Osteocyte (in vitro differentiated cells): ENCODE measurements at places on chromosomes 5 and 9. TPM values are rescaled to one million over a fixed set of nuclear protein-coding genes. Genes with fewer than 3 reads are reported as not detected.

- peaks cover 37% of the 10 kb centered on the region for H3K36me3 ChIP-seq
- DNase-seq = no peak
- no peaks in the 10 kb centered on the region for H3K4me1 ChIP-seq
- H3K27me3 ChIP-seq = no peaks in the 10 kb centered on the region
These were observed 32.4 kb upstream of the C5orf24 start for GRCh38 chr5:134813407-134813806.

Gene PCA3
- not detected in 2 replicates for total RNA-seq

Gene FAM151B
- total RNA-seq = 4.9 and 5.9 TPM in 2 replicates

- H3K27me3 ChIP-seq = no peaks in the 10 kb centered on the region
- no peak overlapping the region for H3K4me3 ChIP-seq
- peaks cover 11% of the 10 kb centered on the region for H3K4me1 ChIP-seq
- H3K36me3 ChIP-seq = no peaks in the 10 kb centered on the region
- H3K27ac ChIP-seq = no peak overlapping the region
These were observed 54.0 kb downstream of the CCDC171 start for GRCh38 chr9:15606643-15607472.

- no peak overlapping the region for H3K27ac ChIP-seq
- H3K36me3 ChIP-seq = peaks cover 49% of the 10 kb centered on the region
- DNase-seq = no peak
- peaks cover 17% of the 10 kb centered on the region for H3K4me1 ChIP-seq
- no peak overlapping the region for H3K4me3 ChIP-seq
These were observed 30.9 kb upstream of the OR2K2 start for GRCh38 chr9:111360881-111361280.

DNA sequence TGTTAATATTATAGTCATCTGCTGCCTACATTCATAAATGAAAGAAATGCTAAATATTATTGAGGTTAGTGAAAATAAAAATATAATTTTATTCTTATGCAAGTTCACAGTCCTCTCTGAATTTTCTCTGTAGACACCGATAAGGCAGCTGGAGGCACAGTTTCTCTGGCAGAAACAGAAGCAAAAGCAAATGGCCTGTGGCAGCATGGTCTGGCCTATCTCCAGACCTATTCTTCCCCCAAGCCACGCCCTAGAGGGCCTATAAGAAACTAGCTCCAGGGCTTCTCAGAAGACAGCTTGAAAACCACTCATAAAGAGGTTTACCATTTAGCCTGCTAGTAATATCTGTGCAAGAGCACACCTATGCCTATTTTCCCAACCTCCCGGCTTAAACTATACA lies 28.4 kb downstream of the MRPS27 start:
- no peak overlapping the region for H3K27ac ChIP-seq

DNA sequence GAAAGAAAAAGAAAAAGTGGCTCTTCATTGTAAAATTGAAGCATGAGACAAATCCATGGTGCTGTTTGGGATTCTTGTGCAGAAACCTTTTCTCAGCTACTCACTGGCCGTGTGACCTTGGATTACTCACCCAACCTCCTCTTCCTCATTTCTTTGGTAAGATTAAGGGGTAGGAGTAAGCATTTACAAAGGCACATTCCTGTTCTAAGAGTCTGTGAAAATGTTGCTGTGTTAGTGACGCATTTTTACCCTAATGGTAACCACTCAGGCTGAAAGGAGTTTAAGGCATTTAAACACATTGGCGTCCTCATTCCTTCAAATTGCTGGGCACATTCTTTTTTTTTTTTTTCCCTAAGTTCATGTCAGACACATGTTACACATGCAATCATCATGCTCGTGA lies 4.3 kb downstream of the RAI14 start:
- H3K27me3 ChIP-seq = no peaks in the 10 kb centered on the region
- peaks cover 11% of the 10 kb centered on the region for H3K36me3 ChIP-seq
- no peak for DNase-seq
- no peak overlapping the region for H3K4me3 ChIP-seq
- H3K4me1 ChIP-seq = peaks cover 28% of the 10 kb centered on the region
- H3K27ac ChIP-seq = no peak overlapping the region

- H3K4me3 ChIP-seq = no peak overlapping the region
- no peak for DNase-seq
These were observed 78.9 kb upstream of the PAPPA start for GRCh38 chr9:116074658-116075057.

GRCh38 chr5:159912033-159912800 lies 4.1 kb upstream of the ADRA1B start:
- no peaks in the 10 kb centered on the region for H3K27me3 ChIP-seq
- H3K27ac ChIP-seq = peak overlapping the region; percentile 74
- no peaks in the 10 kb centered on the region for H3K36me3 ChIP-seq
- H3K4me3 ChIP-seq = no peak overlapping the region

DNA sequence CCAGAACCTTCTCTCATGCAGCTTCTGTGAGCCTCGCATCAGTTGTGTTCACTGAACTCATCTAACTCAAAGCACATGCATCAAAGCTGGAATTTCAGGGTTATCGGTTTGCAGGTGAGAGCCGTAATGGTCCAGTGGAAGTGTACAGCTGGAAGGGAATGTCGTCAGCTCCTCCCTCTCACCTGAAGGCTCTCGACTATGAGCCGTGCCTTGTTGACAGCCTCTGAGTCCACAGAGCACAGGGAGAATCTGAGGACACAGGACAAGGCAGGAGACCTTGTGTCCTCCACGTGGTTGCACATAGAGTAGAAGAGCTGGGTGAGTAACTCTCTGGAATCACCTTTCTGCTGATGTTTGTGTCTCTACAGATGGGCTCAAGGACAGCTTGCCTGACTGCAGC lies 38.8 kb downstream of the PROP1 start:
- no peak overlapping the region for H3K27ac ChIP-seq
- no peaks in the 10 kb centered on the region for H3K4me1 ChIP-seq
- no peaks in the 10 kb centered on the region for H3K36me3 ChIP-seq
- no peak for DNase-seq
- no peak overlapping the region for H3K4me3 ChIP-seq

Gene SLC6A19
- total RNA-seq = not detected in 2 replicates

GRCh38 chr5:168347368-168348083 lies 56.1 kb downstream of the WWC1 start:
- no peaks in the 10 kb centered on the region for H3K27me3 ChIP-seq
- no peak overlapping the region for H3K27ac ChIP-seq
- DNase-seq = no peak
- H3K4me1 ChIP-seq = no peaks in the 10 kb centered on the region
- no peaks in the 10 kb centered on the region for H3K36me3 ChIP-seq
- H3K4me3 ChIP-seq = no peak overlapping the region

GRCh38 chr5:134430001-134430569 lies 18.4 kb upstream of the CDKN2AIPNL start:
- no peak overlapping the region for H3K27ac ChIP-seq
- peaks cover 5% of the 10 kb centered on the region for H3K4me1 ChIP-seq
- no peak for DNase-seq
- H3K27me3 ChIP-seq = peaks cover 56% of the 10 kb centered on the region
- H3K4me3 ChIP-seq = no peak overlapping the region

DNA sequence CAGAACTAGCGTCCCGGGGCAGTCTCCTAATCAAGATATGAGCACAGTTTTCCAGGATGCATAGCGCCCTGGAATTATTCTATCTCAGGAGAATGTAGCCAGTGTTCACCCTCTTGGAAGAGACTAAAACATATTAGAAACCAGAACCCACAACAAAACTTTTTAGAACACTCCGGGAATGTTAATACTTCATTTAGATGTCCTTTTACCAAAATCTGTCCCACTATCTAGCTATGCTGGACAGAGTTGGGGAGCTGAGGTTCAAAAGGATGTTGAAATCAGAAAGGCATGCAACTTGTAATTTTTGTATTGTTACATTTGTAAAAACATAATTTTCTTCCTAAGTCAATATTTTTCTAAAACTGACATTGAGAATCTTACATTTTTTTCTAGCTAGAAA lies 386.5 kb upstream of the RFX3 start:
- H3K36me3 ChIP-seq = peaks cover 18% of the 10 kb centered on the region
- H3K27me3 ChIP-seq = no peaks in the 10 kb centered on the region
- no peak for DNase-seq
- H3K4me3 ChIP-seq = peak overlapping the region; percentile 1
- peak overlapping the region; percentile 41 for H3K27ac ChIP-seq

Gene CCDC192
- not detected in 2 replicates for total RNA-seq

DNA sequence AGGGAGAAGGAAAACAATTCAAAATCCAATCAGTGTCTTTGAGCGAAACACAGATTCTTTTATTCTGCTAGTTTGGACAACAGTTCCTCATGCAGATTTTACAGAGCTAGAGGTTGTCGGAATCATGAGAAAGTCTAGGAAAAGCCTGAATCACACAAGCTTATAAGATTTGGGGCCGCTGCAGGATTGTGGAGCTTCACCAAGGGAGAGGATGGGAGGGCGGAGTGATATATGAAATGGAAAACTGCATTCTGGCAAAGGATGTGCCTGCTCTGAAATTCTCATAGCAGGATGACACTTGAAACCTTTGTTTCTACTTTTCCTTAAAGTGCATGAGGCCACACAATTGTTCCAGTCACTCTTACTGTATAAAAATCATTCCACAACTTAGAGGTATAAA lies 134.3 kb downstream of the OR2K2 start:
- H3K27ac ChIP-seq = no peak overlapping the region
- no peaks in the 10 kb centered on the region for H3K27me3 ChIP-seq
- peaks cover 4% of the 10 kb centered on the region for H3K4me1 ChIP-seq
- H3K4me3 ChIP-seq = no peak overlapping the region

DNA sequence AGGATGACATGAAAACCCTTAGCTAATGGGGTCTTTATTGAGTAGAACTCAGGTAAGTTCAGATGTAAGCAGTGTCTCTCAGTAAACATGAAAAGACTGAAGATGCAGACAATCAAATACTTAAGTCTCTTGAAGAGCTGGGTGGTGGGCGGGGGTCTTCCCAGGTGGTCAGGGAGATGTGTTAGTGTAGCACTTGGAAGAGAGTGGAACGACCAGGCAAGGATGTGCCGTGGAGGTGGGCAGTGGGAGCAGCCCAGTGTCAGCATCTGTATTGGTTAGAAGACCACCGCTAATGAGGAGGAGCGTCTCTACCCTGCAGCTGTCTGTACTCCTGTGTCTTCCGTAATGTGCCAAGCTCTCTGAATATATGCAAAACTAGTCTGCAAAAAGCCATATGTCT lies 4.4 kb downstream of the S1PR3 start:
- H3K4me1 ChIP-seq = peaks cover 31% of the 10 kb centered on the region
- peak; percentile 62 for DNase-seq
- no peak overlapping the region for H3K4me3 ChIP-seq
- no peaks in the 10 kb centered on the region for H3K36me3 ChIP-seq
- no peaks in the 10 kb centered on the region for H3K27me3 ChIP-seq
- no peak overlapping the region for H3K27ac ChIP-seq

GRCh38 chr5:176454724-176455394 lies 6.7 kb downstream of the FAF2 start:
- DNase-seq = no peak
- H3K4me3 ChIP-seq = no peak overlapping the region
- peaks cover 13% of the 10 kb centered on the region for H3K36me3 ChIP-seq
- no peak overlapping the region for H3K27ac ChIP-seq
- peaks cover 22% of the 10 kb centered on the region for H3K4me1 ChIP-seq

DNA sequence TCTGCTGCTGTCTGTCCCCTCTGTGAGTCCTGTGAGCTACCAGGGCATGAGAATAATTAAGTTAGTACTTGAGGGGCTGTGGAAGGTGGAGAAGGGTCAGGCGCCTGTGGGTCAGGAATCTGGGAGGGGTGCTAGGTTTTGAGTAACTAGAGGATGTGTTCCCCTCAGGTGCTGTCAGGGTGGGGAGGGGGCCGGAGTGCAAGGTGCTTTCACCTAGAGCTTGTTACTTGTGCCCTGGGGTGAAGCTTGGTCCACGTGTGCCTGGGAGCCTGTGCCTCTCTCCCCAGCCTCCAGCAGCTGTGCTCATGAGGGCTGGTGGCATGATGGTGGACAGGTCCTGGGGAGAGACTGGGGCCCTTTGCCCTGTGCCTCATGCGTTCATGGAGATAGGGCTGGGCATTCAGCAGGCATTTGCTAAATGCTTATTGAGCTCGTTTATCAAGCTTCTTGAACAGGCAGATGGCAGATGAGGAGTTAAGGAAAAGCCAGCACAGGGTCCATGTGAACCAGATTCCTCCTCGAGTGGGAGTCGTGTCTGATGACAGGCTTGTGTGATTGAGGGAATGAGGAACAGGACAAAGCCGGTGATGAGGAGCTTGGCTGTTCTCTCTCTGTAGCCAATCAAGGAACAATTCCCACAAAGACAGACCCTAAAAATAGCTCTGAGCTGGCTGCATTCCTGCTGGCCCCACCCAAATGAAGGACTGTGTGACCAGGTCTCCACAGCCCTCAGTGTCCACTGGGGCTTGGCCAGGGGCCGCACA lies 40.9 kb downstream of the CACNA1B start:
- no peak overlapping the region for H3K27ac ChIP-seq
- H3K36me3 ChIP-seq = no peaks in the 10 kb centered on the region
- H3K27me3 ChIP-seq = no peaks in the 10 kb centered on the region
- H3K4me1 ChIP-seq = no peaks in the 10 kb centered on the region
- DNase-seq = peak; percentile 67

DNA sequence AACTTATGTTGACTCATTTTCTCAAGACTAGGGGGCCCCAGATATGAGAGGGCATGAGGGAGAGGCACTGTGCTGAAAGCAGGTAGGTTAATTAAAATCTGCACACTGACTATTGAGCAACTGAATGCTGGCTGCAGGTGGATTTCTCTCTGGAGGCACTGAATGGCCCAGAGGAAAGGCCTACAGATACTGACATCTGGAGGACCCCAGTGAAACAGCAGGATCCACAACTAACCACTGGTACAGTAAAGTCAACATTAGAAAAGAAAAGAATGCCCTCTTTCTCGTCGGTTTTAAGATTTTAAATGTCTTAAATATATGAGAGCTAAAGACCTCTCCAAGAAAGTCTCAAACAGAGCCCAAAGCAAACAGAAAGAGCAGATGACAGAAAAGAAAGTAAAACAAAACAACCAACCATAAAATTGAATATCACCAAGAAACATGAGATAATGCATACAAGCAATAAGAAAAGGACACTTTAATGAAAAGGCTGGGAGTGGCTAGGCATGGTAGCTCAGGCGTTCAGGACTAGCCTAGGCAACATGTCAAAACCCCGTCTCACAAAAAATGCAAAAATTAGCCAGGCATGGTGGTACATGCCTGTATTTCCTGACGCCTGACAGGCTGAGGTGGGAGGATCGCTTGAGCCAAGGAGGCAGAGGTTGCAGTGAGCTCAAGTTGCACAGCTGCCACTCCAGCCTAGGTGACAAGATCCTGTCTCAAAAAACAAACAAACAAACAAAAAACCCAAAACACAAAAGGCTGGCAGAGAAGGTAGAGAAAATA lies 43.3 kb downstream of the PUM3 start:
- peaks cover 63% of the 10 kb centered on the region for H3K36me3 ChIP-seq
- peaks cover 17% of the 10 kb centered on the region for H3K4me1 ChIP-seq
- H3K4me3 ChIP-seq = no peak overlapping the region
- H3K27me3 ChIP-seq = no peaks in the 10 kb centered on the region
- no peak for DNase-seq

GRCh38 chr5:65068410-65068809 lies 299.7 kb downstream of the CWC27 start:
- no peak overlapping the region for H3K27ac ChIP-seq
- H3K4me3 ChIP-seq = no peak overlapping the region
- H3K4me1 ChIP-seq = peaks cover 11% of the 10 kb centered on the region
- no peaks in the 10 kb centered on the region for H3K36me3 ChIP-seq
